Left colon (tissue), 2 donors: ENCODE measurements at places on chromosomes 4 and X. TPM values are rescaled to one million over a fixed set of nuclear protein-coding genes. Genes with fewer than 3 reads are reported as not detected.

DNA sequence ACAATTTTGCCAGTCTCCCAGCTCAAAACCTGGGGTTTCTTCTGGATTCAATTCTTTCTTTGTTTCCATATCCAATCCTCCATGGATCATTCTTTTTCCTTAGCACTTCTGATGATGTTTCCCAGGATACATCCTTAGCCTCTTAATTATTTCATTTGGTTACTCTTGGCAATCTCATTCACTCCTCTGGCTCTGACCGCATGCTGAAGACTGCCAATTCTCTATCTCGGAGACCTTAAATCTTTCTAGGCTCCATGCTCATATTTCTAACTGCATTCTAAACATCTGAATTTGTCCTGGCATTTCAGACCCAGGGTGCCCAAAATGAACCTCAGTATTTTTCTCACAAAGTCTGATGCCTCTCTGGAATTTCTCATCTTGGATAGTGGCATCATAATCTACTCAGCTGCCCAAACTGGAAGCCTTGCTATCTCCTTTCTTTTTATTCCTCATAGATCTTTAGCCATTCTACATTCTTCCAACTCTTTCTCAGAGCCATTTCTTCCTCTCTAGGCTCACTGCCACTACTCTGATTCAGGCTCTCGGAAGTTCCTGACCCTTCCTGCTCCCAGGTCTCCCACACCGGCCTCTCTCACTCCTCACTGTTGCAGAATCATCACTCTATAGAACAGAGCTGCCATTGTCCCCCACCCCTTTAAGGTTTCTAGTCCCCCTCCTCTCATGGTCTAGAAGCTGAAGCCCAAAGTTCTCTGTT is 290.2 kb downstream of the CAMK2D start:
- no peak for DNase-seq

DNA sequence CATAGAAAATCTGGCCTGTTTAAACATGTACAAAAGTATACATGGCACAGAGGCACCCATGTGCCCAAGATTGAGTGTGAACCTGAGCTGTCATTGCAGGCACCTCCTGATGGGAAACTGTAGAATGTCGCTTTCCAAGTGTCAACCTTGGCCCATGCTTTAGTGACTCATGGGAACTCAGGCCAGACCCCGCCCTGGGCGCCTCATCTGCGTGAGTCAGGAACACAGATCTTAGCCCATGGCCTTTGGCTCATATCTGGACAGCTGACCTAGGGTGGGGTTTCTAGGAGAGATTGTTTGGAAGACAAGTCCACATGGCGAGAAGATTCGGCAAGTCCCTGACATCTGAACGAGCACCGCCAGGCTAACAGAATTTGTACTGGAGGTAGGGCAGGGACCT is 50.0 kb downstream of the CYTL1 start:
- DNase-seq: no peak

DNA sequence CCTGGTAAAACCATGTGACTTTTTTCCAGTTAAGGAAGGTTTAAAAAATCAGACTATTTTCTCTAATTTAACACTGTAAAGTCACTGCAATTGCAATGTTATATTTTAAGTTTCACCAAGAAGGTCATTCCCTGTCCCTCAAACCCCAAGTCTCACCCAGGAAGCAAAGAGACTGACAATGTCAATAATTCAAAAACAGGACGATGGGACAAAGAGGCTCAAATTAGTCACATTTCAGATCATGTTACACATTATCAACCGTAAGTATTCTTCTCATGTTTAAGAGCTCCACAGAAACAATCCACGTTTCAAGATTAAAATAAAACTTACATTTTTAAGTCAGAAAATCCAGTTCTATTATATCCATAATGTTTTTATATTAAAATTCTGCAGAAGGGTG is 13.2 kb downstream of the SHISA3 start:
- DNase-seq: no peak

DNA sequence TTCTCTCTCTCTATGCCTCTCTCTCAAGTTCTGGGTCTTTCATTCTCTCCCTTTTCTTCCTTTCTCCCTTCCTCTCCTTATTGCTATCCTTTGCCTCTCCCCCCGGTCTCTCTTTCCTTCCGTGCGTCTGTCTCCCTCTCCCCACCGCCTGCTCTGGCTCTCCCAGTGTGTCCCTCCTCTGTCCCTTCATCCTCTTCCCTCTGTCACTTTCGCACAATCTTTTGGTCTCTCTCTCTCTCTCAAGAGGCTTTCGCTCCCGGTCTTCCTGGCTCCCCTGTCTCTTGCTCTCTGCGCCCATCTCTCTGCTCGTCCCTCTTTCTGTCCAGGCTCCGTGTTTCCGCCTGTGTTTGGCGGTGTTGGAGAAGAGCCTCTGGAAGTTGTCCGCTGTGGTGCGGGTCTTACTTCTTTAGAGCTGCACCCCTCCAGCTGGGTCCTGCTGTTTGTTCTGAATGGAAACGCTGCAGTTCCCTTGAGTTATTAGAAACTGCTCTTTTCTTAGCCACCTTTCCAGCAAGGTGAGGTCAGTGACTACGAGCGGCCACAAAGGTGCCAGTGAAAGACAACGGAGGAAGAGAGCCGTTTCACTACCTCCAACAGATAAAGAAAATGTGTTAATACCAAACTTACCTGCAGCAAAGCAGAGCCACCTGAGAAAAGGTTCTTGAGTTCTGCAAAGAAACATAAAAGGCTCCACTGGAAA is 1.1 kb downstream of the BMPR1B start:
- no peak for DNase-seq

Gene NSUN7
- total RNA-seq: 9.9 TPM

- no peak for DNase-seq
Observed at GRCh38 chrX:47196098-47196497, 2.5 kb downstream of the UBA1 start.

- DNase-seq: peak; percentile 93
Observed at GRCh38 chr4:6574747-6575502, at the start of gene MAN2B2. Gene MAN2B2 (plus strand): TSS chr4:6575189. CDS start chr4:6575211, 22 bp downstream.

DNA sequence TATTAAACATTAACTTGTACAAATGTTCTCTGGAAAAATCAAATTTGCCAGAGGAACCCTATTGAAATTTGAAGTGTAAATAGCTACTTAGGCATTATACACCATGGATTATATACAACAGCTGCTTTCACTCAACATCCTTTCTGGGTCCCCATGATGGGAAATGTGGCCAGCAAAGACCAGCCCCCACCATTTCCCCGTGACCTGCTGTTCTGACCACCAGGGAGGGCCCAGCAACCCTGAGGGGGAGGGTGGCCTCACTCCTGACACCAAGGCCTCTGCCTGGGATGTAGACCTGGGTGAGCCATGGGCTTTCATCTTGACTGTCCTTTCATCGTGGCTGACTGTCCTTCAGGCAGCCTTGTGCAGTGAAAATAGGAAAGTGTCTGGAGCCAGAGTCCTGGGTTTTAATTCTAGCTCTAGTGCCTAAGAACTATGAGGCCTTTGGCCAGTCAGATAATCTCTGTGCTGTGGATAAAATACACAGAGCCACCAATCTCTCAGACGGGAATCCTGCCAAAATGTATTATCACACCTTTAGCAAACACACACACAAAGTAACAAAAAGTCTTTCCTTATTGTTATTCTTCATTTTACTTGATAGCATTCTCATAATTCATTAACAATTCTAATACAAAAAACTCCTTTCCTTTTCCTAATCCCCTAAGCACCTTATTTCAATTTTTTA is 45.1 kb downstream of the NR3C2 start:
- peak; percentile 13 for DNase-seq

GRCh38 chr4:169399976-169400767 is 129.4 kb upstream of the SH3RF1 start:
- no peak for DNase-seq

Gene RASL11B
- not detected for total RNA-seq
